Thoracic aorta (tissue), 2 donors: ENCODE measurements at places on chromosomes 7 and 10. TPM values are rescaled to one million over a fixed set of nuclear protein-coding genes. Genes with fewer than 3 reads are reported as not detected.

- no peak for DNase-seq
Observed at GRCh38 chr10:95121904-95122303, 52.6 kb upstream of the CYP2C8 start.

GRCh38 chr10:77419056-77419455 lies 218.6 kb downstream of the KCNMA1 start:
- no peak for DNase-seq

DNA sequence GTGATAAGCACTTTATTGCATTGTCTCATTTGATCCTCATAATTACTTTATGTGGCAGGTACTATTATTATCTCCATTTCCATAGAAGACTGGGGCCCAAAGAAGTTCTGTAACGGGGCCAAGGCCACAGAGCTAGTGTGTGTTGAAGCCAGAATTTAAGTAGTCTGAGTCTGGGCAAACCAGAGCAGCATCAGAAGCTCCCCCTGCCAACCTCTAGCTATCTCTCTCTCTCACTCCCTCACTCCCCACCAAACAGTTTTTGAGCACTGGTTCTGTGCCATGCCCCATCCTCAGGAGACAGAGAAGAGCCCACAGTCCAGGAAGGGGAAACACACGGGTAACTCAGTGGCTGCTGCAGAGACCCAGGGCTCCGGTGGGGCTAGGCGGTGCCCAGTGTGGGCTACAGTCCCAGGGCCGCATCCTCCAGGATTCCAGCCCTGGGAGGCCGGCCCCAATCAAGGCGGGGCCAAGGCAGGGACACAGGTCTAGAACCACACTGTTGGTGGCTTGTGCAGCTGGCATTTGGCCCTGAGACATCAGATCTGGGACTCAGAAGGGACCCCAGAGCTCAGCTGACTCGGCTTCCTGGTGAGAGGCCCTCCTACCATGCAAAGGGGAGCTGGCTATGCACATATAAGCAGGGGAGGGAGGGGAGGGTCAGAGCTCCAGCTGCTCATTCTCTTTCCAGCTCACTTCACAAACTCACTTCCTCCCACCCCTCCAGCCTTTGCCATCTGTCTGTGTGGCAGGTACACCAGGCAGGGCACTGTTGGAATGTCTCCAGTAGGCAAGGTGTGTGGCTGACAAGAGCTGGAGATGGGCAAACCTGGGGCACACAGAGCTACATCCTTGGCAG lies 34.4 kb downstream of the COL13A1 start:
- DNase-seq: no peak

DNA sequence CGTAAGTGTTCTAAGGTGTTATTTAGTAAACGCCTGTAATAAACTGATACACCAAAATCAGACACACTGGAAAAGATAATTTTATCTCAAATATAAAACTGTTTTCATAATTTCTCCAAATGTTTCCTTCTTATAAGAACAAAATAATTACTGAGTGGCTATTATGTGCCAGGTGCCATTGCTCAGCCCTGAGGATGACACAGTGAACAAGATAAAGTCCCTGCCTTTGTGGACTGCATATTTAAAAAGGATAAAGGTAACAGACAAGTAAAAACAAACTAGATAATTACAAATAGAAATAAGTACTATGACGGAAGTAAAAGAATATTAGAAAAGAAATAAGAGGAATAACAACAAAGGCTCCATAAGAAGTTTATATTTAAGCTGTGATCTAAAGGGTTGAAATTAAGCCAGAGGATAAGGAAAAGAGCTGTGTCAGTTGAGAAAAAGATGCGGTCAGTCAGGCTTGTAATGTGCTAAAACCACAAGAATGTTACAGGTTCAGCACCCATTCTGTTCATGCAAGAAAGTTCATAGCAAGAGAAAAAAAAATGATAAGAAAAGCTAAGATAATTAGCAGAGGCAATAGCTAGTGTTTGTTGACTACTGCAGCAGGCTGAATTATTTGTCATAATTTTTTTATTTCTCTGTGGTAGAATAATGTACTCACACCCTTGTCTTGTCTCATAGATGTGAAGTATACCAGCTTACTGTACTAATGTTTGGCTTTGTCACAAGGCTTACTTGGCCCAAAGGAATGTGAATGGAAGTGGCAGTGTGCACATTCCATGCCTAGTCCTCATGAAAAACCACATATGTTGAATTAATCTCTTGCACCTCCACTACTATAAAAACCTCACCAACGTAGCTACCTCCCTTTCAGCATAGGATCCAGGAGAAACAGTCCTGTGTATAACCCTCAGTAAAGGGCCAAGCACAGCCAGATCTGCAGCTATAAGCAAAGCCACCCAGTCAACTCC lies 75.1 kb downstream of the CRPPA start:
- no peak for DNase-seq

DNA sequence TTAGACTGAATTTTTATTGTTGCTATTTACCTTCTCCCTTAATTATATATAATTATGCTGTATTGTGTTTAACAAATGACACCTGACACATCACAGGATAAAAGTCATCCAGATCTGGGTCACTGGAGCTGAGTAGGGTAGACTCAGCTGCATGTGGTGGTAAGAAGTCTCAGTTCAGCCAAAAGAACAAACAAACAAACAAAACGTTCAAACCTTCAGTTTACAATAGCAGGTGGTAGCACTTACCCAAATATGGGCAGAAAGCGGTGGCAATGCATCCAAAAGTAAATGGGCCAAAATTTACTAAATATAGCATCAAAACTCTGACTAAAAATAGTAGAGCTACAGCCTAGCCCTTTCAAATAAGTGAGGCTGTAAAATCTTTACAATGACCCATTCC lies 42.2 kb downstream of the ZWINT start:
- DNase-seq: no peak

DNA sequence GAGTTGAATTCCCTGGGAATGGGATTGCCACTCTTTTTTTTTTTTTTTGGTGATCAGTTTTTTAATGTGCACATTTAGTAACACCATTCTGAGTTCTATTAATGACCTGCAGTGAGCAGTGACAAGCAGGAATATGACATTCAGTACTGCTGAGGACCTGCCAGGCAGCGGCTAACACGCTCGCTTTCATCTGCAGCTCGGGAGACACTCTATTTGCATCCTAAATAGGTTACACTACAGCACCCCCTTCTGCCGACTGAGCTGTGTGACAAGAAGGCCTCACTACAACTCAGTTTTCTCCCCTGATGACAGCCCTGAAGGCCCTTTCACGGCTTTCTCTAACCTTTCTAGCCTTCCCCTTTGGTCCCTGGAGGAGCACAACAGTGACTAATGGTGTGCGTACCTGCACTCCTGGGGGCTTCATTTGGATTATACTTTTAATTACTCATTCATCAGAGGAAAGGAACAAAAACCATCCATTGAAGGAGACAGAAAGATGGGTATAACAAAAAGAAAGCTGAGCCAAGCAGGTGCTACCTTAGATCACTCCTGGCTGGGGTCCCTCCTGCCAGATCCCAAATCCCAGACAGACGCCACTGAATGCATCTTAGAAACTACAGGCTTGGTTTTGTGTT lies 872.4 kb downstream of the LRMDA start:
- DNase-seq: peak; percentile 41

- DNase-seq: no peak
Observed at GRCh38 chr7:37771801-37772200, 76.6 kb upstream of the NME8 start.

DNA sequence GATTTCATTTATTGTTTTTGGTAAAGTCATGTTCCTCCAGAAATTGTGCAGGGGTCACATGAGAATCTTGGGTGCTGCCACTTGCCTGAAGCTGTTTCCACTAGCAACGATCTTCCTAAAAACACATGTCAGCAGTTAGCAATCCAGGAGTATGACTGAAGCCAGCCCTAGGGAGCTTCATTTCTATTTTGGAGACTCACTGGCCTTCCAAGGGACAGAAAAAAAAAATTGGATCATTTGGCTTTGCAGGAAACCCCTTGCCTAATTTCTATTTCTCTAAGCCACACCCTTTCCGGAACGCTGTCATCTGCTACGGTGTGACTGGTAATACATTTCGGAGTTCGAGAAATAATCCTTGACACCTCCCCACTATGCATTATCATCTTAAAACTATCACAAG lies 204.7 kb downstream of the TAX1BP1 start:
- DNase-seq: peak; percentile 27

- peak; percentile 66 for DNase-seq
Observed at GRCh38 chr10:73850863-73851461, 23.4 kb downstream of the CAMK2G start.

GRCh38 chr10:52337225-52337624 lies 23.1 kb downstream of the DKK1 start:
- DNase-seq: no peak

DNA sequence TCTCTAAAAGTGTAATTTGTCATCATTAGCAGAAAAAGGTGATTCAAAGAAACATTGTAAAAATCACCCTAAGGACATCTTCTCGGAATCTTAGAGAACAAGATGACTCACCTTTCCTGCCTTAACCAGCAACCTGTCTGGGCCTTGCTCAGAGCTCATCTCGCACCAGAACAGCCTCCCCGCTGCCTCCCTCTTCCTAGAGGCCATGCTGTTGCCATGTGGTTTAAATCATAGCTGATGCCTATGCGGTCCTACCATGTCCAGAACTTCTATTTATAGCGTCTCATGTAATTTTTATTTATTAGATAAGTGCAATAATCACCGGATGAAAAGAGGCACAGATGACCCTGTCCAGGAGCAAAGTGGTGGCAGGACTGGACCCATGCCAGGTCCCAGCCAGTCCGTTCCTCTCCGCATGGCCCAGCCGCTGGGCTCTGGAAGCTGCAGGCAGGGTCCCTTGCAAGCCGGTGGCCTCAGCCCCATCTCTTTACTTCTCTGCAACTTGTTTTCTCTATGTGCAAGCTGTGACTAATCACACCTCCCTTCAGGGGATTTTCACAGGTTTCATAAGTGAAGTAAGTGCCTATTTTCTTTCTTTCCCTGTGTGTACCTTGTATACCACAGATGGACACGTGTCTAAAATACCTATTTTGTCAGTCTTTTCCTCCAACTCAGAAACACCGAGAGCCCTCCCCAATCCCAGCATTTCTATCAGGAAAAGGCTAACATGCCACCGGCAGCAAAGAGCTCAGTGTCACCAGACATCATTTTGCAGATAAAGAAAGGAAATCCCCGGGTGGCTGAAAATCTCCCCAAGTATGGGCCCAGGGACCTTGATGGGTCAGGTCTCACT lies 27.1 kb downstream of the KLF6 start:
- no peak for DNase-seq

DNA sequence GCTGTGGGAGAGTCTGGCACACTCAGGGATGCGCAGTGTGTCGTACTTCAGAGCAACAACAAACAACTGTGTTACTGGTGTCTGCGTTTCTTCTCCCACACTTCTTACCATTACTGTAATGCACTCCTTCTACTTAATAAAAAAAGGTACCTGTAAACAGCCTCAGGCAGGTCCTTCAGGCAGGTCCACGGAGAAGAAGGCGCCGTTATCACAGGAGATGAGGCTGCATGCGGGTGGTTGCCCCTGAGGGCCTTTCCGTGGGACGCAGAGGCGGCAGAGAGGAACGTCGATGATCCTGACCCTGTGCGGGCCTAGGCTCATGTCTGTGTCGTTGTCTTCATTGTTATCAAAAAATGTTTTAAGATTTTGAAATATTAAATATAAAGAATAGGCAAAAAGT lies 29.4 kb downstream of the NKX6-2 start:
- DNase-seq: no peak

DNA sequence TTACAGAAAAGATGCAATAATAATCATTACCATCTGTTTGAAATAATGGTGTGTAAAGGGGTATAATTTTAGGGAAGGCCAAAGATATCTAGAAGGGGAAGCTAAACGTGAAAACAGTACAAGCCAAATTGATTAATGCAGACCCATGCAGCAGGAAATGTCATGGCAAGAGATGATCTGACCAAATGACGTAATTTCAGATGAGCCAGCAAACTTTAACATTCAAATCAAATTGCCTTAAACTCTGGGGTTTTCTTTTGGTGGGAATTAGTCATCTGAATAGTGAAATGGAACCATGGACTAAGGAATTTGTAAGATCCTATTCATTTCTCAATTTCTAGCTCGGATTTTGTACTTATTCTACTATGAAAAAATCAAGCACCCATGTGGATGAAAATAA lies 21.4 kb upstream of the SCIN start:
- DNase-seq: no peak

- peak; percentile 51 for DNase-seq
Observed at GRCh38 chr7:47638679-47639315, 56.9 kb upstream of the TNS3 start.

GRCh38 chr7:157089100-157089610 lies 49.6 kb upstream of the UBE3C start:
- no peak for DNase-seq

DNA sequence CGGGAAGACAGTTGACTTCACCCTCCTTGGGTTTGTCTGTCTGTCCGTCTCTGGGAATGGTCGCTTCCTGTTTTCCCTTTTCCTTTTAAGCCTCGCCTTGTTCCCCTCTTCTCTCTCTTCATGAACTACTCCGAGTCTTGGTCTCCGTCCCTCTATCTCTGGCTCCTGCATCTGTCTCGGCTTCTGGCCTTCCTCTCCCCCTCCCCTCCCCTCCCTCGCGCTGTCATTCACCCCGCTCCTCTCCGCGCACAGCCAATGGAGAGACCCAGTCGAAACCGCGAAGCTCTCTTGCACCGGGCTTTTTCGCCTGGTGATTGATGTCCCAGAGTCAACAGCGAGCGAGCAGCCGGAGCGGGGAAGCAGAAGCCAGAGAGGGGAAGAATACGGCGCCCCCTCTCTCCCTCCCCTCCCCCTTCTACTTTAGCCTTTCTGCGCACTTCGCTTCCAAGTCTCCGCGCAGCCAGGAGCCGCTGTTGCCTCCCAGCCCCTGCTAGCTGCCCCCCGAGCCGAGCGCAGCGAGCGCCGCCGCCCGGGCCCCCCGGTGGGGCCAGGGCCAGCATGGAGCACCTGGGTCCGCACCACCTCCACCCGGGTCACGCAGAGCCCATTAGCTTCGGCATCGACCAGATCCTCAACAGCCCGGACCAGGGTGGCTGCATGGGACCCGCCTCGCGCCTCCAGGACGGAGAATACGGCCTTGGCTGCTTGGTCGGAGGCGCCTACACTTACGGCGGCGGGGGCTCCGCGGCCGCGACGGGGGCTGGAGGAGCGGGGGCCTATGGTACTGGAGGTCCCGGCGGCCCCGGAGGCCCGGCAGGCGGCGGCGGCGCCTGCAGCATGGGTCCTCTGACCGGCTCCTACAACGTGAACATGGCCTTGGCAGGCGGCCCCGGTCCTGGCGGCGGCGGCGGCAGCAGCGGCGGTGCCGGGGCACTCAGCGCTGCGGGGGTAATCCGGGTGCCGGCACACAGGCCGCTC lies at the start of gene TLX1:
Gene TLX1 (plus strand): TSS at position 317 of the 978 bp plus-strand sequence. CDS start 242 bp downstream, at position 559.
- no peak for DNase-seq

DNA sequence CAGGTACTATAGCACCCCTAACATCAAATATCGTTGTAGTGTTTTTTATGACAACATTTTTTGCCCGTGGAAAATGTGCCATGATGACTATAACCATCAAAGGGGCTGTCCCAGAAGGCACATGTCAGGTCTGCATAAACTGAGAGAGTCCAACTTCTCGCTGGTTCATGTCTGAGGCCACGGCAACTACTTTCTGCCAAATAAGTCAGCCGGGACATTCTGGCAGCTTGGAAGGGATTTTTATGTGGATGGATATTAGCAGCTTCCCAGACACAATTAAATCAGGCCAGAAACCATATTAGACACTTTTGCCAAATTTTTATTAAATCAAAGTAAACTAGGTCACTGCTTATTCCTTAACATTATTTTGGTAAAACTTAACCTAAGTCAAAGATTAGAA lies 477.4 kb upstream of the FZD8 start:
- DNase-seq: no peak

- DNase-seq: no peak
Observed at GRCh38 chr7:52842202-52842900, 193.1 kb upstream of the POM121L12 start.

The SP8 gene
- total RNA-seq: not detected

The MKRN1 gene
- total RNA-seq: 39.7 TPM

The SNX10 gene
- total RNA-seq: 2.3 TPM

The ANKRD22 gene
- total RNA-seq: not detected

The ACSM6 gene
- total RNA-seq: not detected
